G401 (cell line): ENCODE measurements at places on chromosomes 13 and 19. TPM values are rescaled to one million over a fixed set of nuclear protein-coding genes. Genes with fewer than 3 reads are reported as not detected.

GRCh38 chr19:49677901-49678674, 1.0 kb downstream of the PRMT1 start:
- peak; percentile 77 for DNase-seq

DNA sequence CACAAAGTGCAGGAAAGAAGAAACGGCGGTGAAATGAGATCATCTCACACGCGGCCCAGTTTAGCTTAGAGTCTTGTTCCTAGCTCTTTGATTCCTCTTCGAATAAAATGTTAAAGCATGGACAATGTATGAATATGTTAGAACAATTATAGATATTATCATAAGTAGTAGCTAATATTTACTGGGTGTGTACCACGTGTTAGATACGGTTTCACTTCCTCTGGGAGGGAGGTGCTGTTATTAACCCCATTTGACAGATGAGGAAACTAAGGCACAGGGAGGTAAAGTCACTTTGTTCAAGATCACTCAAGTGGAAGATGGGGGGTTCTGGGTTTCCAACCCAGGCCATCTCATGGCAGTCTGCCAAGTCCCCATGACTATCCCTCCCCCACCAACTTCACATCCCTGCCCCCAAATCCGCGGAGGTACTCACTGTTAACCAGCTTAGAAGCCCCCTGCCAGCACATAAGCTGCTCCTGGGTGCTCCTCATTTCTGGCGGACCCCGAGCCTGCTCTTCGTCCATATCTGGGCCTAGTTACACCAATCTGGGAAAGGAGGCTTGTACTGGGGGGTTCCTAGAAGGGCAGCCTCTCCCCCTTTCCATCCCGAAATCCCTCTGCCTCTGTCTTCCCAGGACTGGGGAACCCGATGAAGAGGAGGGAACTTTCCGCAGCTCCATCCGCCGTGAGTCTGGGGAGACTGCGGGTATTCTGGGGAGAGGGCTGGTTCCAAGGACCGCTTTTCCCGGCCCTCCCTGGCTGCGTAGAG, 1.0 kb upstream of the FXYD7 start:
- no peak for DNase-seq

DNA sequence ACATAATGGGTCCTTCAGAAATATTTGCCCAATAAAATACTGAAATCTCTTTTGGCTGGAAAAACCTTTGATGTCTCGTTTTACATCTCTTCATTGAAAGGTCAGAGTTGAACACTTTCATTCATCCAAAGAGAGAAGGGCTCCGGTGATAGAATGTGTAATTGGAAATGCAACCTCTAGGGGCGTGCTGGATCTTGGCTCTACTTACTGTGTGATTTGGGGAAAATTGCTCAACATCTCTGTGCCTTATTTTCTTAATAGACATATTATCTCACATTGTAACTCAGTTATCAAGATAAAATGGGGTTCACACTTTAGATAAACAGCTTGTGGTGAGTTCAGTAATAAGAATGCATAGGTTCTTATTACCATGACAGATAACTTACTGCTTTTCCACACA, 1444.1 kb downstream of the SLITRK5 start:
- DNase-seq = no peak

DNA sequence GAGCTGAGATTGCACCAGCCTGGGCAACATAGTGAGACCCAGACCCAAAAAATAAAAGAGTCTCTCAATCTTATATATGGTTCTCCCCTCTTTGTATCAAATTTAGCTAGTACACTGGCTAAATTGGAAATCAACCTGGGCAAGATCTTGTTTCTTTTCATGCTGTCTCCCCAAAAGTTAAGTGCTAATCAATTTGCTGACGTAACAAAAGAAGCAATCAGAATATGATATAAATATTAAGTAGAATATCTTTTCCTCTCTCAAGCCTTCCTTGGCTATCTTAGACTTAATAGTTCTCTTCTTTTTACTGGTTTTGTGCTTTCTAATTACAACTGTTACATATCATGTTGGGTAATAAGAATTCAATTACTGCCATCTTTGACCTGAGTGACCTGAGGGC, 258.9 kb downstream of the KCNRG start:
- no peak for DNase-seq

The STOML3 gene
- not detected in 2 replicates for total RNA-seq

The ZNF471 gene
- 1.2 and 1.5 TPM in 2 replicates for total RNA-seq

GRCh38 chr13:46687810-46688209, 109.2 kb downstream of the ESD start:
- DNase-seq = no peak

- no peak for DNase-seq
These were observed 219.0 kb downstream of the KATNAL1 start for GRCh38 chr13:30088312-30088855.

- DNase-seq = no peak
These were observed 1798.8 kb upstream of the PRR20A start for GRCh38 chr13:55341891-55342290.

- DNase-seq = no peak
These were observed 93.2 kb upstream of the SERP2 start for GRCh38 chr13:44280456-44280855.

GRCh38 chr19:38004186-38004520, 97.1 kb downstream of the SIPA1L3 start:
- DNase-seq = no peak

The ZNF579 gene
- 10.0 and 16.2 TPM in 2 replicates for total RNA-seq

The FOSB gene
- total RNA-seq = 0.31 and 1.5 TPM in 2 replicates

DNA sequence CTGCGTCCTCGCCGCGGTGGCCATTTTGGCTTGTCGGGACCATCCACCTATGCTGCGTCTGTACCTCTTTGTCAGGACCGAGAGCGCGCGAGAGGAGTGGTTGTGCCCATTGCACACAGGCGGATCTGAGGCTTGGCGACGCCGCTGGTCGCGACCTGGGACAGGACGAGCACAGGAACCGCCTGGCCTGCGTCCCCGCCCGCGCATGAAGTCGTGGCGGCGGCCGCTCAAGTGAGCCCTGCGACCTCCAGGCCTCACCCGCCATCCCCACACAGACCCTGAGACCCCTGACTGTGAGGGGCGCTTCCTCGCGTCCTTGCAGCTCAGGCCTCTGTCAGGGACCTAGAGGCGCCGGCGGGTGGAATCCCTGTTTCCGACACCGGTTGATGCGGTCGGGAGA, 16.8 kb downstream of the ZNF586 start:
- no peak for DNase-seq

- no peak for DNase-seq
These were observed 26.6 kb downstream of the CCDC122 start for GRCh38 chr13:43852923-43853404.

DNA sequence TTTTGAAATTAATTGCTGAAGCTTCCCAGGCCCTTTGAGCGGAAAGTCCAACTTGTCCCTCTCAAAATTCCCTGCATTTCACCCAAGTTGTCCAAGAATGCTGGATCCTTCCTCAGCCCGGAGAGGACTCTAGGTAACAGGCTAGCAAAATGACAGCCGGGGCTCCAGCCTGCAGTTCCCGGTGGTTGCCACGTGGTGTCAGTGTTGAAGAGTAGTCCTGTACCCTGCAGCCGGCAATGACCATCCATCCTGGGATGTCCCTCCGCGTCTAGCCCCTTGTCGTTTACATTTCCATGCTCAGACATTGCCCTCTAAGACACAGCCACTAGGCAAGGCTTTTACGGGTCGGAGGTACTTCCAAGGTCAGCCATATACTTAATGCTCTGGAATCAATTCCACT, 31.4 kb upstream of the MTIF3 start:
- peak; percentile 58 for DNase-seq

DNA sequence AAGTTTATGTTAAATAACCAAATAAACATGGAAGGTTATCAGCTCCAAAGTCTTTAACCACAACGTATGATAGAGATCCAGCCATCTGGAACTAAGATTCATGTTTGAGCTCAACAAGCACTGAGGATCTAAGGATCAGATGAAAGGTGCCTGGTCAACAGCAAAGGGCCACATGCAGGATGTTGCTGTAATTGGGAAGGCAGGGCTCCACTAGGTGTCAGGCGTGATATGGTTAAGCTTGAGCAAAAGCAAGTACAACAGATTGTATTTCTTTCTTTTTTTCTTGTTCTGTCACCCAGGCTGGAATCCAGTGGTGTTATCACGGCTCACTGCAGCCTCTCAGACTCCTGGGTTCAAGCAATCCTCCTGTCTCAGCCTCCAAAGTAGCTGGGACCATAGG, 12.0 kb downstream of the EBPL start:
- no peak for DNase-seq

- DNase-seq = no peak
These were observed 2.3 kb downstream of the TRAPPC6A start for GRCh38 chr19:45175515-45176345.

The ERICH6B gene
- not detected in 2 replicates for total RNA-seq

GRCh38 chr19:47653856-47654255, 44.9 kb downstream of the BICRA start:
- DNase-seq = no peak

The ZNF723 gene
- total RNA-seq = not detected in 2 replicates

DNA sequence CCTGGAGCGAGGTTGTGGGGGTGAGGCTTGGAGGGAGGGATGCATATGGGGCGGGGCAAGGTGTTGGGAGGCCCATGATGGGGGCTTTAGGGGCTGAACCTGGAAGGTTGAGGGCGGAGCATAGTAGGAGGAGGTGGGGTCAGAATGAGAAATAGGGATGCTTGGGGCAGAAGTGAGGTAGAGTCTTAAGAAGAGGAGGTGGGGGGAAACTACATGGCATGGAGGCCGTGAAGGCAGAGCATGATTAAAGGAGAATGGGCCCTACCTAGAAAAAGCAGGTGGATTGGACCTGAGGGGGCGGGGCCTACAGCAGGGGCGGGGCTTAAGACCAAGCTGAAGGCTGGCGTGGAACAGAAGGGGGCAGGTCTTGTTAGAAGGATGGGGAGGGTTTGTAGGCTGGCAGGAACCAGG, 799 bp downstream of the NR1H2 start:
- DNase-seq = peak; percentile 25

DNA sequence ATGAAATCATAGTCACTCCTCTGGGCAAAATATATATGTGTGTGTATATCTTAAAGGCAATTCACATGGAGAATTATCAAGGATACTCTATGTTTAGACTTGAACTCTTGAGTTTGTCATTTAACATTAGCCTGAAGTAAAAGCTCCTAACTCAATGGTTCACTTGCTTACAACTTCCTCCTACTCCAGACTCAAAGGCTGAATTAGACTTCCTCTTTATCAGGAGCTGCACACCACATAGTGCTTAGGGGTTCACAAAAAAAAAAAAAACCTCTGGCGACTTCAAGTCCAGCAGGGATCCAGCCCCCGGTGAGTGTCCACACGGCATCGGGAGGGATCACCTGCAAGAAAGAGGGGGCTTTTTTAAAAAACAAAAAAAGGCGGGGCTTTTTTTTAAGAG, 68.2 kb upstream of the LSM14A start:
- DNase-seq = no peak

GRCh38 chr19:56778351-56778750, 62.2 kb downstream of the PEG3 start:
- no peak for DNase-seq

GRCh38 chr19:32458500-32459123, 53.0 kb downstream of the DPY19L3 start:
- DNase-seq = no peak

The LHB gene
- not detected in 2 replicates for total RNA-seq

DNA sequence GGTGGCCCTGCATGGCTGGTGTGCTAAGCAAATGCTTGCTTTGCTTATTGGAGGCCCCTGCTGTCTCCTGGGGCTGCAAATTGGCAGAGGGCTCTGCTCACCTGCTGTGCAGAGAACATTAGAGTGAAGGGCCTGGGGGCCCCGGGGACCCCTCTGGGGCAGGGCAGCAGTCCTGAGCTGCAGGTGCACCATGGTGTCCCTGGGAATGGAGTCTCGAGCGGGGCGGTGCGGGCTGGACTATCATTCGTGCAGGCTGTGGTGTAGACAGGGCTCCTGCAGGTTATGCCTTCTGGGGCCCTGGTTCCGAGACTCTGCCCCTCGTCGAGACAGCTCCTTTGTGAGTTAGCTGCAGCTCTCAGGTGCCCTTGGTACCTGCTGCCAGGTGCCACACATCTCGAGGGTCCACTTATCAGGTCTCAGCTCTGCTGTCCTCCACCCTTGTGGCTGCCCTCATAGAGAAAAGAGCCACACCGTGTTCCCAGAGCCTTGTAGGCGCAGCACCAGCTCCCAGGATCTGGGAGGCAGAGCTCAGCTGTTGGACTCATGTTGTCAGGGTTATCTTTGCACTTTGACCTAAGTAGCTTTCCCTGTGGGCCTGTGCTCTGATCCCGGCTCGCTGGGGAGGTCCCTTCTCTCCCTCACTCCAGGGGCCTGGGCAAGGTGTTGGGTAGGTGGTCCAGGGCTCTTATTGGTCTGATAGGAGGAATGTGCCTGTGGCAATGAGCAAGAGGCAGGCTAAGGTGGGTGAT, 58.0 kb upstream of the ZNF536 start:
- no peak for DNase-seq

The ZNF607 gene
- 7.3 and 15.9 TPM in 2 replicates for total RNA-seq

DNA sequence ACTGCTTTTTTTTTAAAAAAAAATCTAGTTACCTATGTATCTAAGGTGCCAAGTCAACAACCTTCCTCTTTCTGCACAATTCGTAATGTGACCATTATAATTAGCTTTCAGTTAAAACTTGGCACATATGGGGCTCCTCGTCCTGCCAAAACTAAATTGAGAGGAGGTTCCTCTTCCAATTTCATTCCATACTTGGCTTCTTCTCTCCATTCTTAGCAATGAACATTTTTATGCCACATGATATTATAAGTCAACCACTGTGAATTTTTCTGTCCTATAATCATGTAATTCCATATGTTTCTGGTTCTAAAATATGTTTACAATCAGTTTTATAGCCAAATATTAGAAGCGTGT, 177.0 kb downstream of the DCLK1 start:
- peak; percentile 93 for DNase-seq

DNA sequence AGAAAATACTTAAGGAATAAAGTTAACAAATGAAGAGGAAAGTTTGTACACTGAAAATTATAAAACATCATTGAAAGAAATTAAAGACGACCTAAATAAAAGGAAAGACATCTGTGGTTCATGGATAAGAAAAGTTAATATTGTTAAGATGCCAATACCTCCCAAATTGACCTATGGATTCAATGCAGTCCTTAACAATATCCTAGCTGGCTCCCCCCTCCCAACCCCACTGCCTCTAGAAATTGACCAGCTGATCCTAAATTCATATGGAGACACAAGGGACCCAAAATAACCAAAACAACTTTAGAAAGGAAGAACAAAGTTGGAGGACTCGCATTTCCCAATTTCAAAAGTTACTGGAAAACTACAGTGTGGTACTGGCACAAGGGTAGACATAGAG, 28.3 kb downstream of the ZNF45 start:
- no peak for DNase-seq

DNA sequence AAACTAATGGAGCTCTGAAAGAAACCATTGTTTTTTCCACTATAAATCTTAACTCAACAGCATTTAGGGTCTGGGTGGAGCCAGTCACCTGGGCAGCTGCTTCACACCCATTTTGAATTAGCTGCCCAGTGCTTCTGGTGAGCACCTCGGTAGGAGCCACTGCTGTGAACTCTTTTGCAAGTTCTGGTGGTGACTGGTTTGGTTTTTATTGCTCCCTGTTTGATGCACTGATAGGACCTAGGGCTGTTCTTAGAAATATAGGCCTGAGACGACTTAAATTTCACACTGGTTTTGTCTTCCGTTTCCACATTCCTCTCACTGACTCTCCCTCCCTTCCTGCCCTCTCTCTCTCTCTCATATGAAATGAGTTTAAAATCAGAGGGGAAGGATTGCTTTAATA, 103.9 kb downstream of the GGACT start:
- DNase-seq = no peak

The NANOS3 gene
- total RNA-seq = 3.0 and 6.3 TPM in 2 replicates

The FCER2 gene
- not detected in 2 replicates for total RNA-seq

GRCh38 chr13:110850840-110851239, 64.0 kb downstream of the ANKRD10 start:
- no peak for DNase-seq
